Cardiac septum (tissue), 1 donor: ENCODE measurements at places on chromosomes 2 and 18. TPM values are rescaled to one million over a fixed set of nuclear protein-coding genes. Genes with fewer than 3 reads are reported as not detected.

KCNE4 gene
- total RNA-seq = 1.7 TPM

PTPRN gene
- 0.97 TPM for total RNA-seq

SEPTIN2 gene
- 219 TPM for total RNA-seq

CABLES1 gene
- 1.5 TPM for total RNA-seq

DNA sequence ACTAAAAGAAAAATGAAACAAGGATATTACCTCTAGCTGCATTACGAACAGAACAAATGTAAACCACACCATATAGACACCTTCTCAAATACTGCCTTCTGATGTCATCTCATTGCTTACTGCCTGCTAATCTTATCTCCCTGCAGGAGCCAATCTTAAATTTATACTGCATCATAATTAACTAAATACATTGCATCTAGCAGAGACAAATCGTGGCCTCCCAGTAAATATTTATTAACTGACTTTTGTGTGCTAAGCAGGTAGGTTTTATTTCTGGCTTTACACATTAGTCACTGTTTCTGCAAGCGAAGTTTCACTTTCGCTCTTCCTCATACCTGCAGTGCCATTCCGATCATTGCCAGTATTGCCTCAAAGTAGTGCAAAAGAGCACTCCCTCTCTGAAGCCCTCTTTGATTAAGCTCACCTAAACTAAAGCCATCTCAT, 67.5 kb downstream of the SPATS2L start:
- no peak for DNase-seq

GRCh38 chr18:53950545-53950944, 273.9 kb downstream of the MBD2 start:
- DNase-seq = no peak

DNA sequence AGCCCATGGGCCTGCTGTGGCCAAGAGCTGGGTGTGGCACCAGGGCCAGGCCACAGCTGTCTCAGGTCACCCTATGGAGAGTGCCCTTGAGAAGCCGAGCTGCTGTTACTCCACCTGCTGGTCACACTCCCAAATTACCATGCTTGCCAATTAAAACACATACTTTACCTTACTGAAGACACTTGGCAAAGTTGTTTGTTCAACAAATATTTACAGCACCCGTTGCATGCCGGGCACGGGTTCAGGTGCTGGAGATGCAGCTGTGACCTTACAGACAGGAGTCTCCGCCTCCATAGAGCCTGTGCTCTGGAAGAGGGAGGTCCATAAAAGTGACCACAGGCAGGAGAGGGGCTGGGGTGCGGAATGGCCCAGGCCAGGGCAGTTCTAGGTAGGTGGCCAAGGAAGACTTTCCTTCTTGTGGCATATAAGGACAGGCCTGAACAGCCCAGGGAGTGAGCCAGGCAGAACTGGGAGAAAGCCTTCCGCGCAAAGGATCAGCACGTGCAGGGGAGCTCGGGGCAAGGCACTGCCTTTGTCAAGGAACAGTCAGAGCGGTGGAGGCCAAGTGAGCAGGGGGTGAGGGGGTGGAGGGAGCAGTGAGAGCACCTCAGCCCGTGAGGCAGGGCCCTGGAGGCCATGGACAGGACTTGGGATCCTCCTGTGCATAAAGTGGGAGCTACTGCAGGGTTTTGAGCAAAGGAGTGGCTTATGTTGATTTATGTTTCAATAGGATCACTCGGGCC, 23.6 kb upstream of the RBM44 start:
- DNase-seq = no peak

- DNase-seq = no peak
Observed at GRCh38 chr18:22470248-22471235, 52.8 kb upstream of the CTAGE1 start.

DNA sequence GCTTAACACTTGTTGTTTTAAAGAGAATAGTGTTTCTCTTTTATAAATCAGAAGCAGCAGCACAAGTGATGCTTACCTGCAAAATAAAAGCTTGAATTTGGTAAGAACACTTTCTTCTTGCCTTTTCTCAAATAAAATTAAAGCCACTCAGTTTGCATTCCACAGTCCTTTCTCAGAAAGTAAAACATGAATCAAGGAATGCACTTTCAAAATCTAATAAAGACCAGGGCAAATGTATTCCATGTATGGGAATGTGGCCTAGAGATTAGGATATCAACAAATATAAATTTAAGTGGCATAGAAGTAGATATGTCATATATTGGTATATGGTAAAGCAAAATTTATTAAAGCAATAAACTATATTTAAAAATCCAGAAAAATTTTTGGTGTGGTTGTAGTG, 352.8 kb downstream of the THSD7B start:
- no peak for DNase-seq
